ENCODE measurements at places on chromosomes 1 and 21.
A peak's percentile ranks its signal among the peaks of the same experiment; 100 is the strongest.

DNA sequence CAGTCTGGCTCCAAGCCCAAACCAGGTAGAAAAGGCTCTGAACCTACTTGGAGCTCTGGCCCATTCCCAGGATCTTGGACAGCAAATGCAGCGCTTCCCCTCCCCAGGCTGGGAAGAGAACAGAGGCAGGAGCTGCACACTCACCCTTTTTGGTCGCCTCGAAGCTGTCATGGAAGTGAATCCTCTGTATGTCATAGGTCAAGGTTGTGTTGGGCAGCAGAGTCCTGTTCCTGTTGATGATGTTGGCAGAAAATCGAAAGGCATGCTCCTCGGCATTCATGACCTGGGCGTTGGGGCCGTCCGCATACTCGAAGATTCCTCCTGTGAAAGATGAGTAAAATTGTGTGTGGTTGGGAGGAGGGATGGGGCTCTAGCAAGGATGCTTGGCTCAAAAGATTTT lies 143.5 kb downstream of the GRIK3 start:
- no peak for DNase-seq

DNA sequence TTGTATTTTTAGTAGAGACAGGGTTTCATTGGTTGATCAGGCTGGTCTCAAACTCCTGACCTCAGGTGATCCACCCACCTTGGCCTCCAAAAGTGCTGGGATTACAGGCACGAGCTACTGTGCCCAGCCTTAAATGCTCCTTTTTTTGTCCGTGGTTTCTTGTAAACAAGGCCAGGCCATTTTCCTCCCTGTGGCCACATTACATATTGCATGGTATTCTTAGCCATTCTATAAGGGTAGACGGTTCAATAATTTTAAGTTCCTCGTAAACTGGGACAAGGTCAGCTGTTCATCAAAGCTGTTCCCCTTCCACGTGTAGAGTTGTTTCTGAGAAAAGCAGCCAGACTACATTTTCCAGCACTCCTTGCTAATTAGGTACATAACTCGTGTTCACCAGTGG lies 10.3 kb upstream of the LUZP1 start:
- DNase-seq, result no peak

- DNase-seq, result no peak
Observed at GRCh38 chr1:119477710-119478109, 29.3 kb upstream of the HSD3B1 start.

- no peak for DNase-seq
Observed at GRCh38 chr1:115649964-115650363, 8.2 kb downstream of the VANGL1 start.

- DNase-seq, result no peak
Observed at GRCh38 chr21:36591326-36591970, 107.5 kb upstream of the SIM2 start.

GRCh38 chr1:54007613-54008012 lies 10.4 kb downstream of the LDLRAD1 start:
- DNase-seq, result no peak

DNA sequence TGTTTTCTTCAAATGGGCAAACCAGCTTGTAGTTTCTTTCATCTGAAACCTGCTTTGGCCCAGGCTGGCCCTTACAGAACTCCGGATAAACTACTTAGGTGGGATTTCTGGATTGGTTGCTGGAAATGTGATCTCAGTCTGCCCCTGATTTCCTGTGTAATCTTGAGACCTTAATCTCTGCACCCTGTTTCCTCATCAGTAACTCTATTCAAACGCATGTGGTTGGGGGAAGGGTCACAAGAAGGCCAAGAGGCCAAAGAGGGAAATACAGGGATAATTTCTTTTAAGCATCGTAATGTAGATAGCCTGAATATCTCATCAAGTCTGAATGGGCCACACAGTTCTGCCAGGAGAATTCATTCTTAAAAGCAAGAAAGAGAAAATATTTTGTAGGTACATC lies 483.6 kb downstream of the LTN1 start:
- DNase-seq, result no peak

DNA sequence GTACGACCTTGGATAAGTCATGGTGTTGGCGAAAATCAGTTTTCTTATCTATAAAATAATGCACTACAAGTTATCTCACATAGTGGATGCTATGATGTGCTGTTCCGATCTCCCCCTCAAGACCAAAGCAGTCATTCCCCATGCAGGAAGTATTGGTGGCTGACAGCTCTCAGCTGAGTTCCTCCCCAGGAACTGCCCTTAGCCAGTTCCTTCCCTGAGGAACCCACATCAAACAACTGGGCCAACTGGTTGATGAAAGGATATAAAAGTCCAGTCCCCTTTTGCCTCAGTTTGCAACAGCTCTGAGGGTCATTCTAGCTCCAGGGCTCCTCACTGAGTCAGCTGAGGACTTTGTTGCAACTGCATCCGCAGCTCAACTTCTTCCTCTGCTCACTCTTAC lies 16.1 kb upstream of the SLAMF1 start:
- no peak for DNase-seq

GRCh38 chr1:95312181-95312580 lies 78.2 kb downstream of the RWDD3 start:
- DNase-seq, result no peak

- no peak for DNase-seq
Observed at GRCh38 chr21:27595716-27596115, 628.8 kb upstream of the ADAMTS5 start.

DNA sequence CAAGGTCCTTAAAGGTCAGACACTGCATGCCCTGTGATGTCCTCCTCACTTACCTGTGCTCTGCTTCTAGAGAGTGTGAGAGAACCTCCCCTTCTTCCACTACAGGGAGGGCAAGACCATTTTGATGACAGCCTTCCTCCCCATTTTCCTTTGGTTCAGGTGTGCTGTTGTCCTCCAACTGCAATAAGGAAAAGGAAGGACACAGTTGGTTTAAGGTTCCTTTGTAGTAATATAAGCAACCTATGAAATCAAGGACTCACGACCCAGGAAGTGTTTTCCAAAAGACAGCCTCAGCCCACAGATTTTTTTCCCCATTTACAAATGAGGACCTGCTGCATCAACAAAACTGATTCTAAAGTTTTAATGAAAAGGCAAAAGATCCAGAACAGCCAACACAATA lies 6.6 kb upstream of the CCDC17 start:
- DNase-seq, result no peak

DNA sequence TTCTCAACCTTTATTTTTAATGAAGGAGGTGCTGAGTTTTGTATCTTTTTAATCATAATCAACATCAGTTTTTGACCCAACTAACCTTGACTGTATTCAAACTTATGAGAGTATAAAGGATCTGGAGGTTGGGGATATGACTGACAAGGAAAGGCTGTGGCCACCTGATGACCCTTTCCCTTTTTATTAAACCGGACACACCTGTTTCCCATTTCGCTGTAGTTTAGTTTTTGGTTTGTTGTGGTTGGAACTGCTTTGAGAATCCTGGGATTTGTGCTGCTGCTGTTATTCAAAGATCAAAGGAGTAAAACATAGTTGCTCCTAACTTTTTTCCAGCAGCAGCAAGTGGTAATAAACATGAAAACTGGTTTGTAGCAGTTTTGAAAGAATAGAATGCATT lies 12.4 kb downstream of the PRPF38A start:
- no peak for DNase-seq

GRCh38 chr1:15849775-15850324 lies 2.3 kb downstream of the SPEN start:
- DNase-seq, result peak; percentile 83

DNA sequence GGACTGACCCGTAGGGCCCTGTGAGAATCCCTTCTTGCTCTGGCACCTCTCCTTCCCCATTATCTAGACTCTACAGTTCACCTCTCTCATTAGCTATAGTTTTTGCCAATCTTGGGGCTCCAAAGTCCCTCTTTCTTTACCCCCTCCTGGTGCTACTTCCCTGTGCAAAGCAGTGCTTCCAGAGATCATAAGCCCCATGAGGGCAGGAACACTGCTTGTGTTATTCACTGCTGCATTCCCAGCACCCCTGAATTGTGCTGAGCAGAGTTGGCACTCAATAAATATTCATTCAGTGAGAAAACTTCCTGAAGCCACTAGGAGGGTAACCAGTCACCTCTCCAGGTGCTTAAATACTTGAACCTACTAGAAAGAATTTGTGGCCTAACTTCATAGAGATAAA lies 2.1 kb upstream of the H3-3A start:
- DNase-seq, result no peak

DNA sequence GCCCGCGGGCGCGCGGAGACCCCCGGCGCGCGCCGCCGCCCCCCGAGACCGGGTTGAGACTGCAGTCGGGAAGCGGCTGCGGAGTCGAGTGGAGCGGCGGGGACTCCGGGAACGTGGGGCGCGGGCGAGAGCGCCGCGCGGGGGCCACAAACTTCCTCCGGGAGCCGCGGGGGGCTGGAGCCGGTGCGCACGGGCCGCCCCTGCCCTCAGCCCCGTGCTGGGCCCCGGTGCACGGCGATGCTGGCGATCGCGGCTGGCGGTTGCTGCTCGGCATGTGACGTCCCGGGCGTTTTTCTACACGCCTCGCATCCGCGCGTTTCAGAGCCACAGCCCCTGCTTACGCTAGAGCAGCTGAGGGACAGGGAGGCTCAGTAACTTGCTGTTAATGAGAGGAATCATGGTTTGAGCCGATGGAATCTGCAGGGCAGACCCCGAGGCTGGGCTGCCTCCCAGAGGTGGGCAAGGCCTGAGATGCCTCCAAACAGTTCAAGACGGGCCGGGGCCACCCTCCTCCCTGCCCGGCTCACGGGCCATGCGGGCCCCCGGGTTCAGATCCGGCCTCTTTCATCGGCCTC lies 520 bp downstream of the TMEM201 start:
- peak; percentile 35 for DNase-seq

DNA sequence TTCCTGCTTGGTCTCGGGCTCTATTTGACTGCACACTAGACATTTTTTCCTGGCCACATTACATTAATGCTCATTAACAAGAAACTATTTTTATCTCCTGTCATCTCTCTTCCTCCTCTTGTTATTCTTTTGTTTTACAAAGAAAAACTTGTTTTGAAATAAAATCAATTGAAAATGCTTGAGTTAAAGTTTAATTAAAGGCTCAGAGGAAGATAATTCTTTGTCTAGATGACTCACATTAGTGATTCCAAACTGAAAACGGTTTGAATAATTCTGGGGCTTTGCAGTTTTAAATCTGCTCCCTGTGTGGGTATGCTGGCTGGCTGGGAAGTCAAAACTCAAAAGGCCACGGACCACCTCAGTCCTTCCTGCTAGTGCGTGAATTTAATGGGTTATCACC lies 29.6 kb downstream of the RGS5 start:
- DNase-seq, result no peak

DNA sequence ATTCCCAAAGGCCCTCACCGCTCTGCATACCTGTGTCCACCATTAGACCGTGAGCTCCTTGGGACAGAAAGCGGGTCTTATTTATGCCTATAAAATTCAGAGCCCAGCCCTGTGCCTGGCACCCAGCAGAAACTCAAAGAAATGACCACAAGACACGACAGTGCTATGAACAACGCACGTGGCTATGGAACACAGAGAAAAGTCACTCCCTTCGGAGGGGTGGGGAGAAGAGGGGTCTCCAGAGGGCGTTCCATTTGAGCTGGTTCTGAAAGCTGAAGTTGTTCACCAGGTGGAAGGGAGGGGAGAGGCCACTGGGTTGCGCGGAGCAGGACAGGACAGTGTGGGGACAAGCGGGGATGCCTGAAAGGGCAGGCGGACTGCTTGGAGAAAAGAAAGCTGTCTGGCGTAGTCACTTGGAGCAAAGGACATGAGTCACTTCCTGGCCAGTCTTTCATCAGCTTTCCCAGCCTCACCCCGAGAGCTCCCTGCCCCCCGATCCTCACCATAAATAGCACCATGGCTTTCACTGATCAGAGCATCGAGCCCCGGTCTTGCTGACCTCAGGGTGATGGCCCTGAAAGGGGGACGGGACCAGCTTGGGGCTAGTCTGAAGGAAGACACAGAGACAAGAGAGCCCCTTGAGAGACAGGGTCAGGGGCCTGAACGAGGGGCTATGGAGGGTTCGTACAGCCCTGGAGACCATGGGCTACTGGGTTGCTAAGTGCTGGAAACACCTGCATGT lies 28.5 kb downstream of the ECE1 start:
- no peak for DNase-seq

GRCh38 chr21:44955798-44956175 lies 16.0 kb downstream of the SLX9 start:
- no peak for DNase-seq

DNA sequence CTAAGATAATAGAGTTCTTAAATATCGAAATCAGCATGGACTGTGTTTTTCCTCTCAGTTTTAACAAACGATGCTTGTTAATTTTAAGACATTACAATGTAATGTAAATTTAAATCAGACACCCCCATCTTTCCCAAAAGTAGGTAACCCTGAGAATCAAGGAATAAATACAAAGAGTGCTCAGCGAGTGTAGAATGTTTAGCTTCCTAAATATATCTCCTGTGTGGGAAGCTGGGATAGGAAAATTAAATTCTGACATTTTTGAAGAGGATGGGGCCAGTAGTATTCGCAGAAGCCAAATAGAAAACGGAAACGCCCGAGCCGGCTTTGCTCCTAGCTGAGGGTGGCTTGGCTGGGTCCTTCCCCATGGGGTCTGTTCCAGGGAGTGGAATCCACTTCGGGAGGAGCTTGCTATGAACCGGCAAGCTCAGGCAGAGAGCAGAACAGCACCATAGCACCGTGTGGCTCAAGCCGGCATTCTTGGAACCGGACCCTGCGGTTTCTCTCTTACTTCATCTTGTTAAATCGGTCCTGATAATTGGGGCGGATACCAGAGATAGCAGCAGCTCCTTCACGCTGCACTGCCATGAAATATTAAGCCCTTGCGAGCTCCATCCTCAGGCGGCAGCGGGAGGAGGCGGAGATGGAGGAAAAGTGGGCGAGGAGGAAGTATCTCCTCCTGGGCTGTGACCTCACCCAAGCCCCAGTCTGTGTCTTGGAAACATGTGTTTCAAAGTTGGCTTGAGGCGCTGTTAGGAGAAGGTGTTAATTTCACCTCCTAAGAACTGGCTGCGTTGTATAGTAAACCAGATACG lies 24.9 kb downstream of the MAP3K7CL start:
- DNase-seq, result no peak

- DNase-seq, result no peak
Observed at GRCh38 chr1:149936170-149936991, at the start of gene MTMR11. TSS of gene MTMR11 (minus strand) at chr1:149936879. CDS start at chr1:149936647, 232 bp downstream.

GRCh38 chr1:184329245-184329953 lies 57.4 kb upstream of the C1orf21 start:
- DNase-seq, result no peak

Data from NCI-H2081 (cell line).